SW480 (cell line): ENCODE measurements at places on chromosomes 1 and 21.

DNA sequence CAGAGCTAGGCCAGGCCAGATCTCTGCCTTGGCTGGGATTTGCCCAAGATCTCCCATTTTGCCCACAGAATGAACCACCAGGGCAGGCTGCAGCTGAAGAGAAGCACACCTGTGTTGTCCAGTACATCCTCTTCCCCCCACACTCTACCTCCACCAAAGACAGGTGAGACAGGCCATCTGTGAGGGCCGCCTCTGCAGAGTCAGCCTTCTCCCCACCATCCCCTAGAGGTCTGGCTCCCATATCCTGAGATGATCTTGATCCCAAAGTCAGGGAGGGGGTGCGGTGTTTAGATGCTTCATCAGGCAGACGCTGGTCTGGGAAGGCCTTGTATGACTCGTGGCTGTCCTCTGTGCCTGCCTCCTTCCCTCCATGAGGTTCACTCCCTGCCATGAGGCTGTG is 28.7 kb downstream of the HYI start:
- no peak for DNase-seq

DNA sequence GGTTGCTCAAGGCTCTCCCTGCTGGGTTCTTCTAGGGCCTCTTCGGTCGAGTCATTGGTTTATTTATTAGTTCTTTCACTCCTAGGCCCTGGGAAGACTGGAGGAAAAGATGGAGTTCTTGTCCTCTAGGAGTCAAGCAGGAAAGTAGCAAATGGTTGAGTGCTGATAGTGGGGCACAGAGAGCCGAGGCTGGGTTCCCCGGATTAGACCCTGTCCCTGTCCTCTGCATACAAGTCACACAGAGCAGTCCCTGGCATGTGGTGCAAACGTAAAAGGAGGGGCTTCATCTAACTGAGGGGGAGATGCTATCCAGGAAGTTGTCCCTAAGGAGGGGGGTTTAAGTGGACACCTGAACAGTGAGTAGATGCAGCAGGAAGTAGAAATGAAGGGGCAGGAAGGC is 19.2 kb upstream of the KCNE2 start:
- no peak for DNase-seq

DNA sequence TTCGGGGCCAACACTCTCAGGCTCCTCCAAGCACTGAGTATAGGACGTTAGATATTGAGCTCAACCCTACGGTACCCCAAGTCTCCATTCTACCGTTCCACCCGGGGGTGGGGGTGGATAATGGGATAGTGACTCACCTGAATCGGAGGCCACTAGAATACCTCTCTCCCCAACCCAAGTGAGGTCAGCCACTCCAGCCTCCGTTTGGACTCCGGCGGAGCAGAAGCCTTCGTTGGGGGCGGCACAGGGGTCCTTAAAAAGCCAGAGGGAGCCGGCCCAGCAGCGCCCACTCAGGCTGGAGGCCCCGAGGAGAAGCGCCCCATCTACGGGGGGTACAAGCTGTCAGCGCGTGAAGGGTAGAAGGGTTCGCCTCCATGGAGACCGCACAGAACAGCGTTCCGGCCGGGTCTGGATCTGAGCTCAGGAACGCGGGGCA is 556 bp downstream of the WDR77 start:
- peak; percentile 33 for DNase-seq

DNA sequence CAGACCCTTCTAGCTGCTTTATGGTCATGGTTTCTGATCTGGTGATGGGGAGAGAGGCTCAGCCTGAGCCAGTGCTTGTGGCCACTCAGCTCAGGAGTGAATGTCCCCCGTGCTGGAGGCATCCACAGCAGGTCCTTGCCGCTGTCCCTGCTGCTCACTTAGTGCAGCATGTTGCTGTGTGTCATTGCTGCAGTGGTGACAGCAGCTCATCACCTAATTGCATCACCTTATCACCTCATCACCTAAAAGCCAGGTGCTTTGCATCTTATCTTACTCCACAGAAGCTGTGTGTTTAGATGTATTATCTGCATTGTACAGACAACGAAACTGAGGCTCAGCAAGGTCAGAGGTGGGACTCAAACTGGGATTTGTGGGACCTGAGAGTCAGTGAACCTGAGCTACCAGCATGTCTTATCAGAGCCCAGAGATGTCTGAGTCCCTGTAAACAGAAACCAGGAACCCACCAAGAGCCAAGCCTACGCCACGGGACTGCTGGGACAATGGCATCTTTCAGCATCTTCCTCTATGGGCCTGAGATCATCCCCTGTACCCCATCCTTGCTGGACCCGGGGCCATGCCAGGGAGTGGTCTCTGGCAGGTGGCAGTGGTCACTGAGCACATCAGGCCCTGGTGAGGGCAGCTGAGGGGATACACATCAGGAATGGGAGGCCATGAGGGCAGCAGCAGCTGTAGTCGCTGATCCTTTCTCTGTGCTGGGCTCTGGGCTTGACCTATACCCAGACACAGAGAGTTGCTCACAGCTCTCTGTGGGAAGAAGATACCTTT is 6.5 kb downstream of the PODN start:
- DNase-seq: no peak

- DNase-seq: no peak
These were observed 133.4 kb downstream of the EDEM3 start for GRCh38 chr1:184621260-184621659.

- DNase-seq: peak; percentile 86
These were observed 1.3 kb downstream of the RCOR3 start for GRCh38 chr1:211260141-211261107.
